ENCODE measurements at places on chromosomes 6 and 20.

- no peak for DNase-seq
Measured at GRCh38 chr20:38065764-38066375, 32.3 kb downstream of the RPRD1B start.

GRCh38 chr6:139080255-139080920 lies 51.8 kb downstream of the ABRACL start:
- DNase-seq, result no peak

DNA sequence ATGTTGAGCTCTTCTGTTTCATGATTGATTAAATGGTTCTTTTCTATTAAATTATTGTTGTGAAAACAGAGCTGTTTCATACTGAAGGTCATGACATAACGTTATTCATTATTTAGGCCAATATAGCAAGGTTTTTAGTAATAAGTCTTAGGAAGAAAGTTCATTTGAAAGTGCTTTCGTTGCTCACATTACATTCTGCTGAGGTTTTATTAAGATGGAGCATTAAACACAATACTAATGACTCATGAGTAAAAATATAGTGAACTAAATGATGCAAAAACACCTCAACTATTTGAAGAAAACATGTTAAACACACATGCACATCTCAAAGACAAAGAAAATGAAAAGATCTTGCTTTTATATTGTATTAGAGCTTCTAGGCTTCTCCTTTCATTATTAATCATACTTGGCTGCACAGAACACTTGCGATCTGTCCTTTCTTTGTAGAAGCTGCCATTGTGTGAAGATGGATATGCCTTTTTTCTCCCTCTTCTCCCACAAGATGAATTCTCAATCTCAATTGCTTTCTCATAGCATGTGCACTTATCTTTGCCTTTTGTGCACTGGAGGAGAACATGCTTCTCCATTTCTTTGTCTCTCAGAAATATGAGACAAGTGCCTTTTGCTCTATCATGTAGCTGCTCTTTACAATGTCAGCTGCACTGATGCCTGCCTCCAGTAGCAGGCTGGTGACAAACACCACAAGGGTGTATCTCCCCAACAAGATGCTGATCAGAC lies 312.4 kb downstream of the PHF3 start:
- no peak for DNase-seq

DNA sequence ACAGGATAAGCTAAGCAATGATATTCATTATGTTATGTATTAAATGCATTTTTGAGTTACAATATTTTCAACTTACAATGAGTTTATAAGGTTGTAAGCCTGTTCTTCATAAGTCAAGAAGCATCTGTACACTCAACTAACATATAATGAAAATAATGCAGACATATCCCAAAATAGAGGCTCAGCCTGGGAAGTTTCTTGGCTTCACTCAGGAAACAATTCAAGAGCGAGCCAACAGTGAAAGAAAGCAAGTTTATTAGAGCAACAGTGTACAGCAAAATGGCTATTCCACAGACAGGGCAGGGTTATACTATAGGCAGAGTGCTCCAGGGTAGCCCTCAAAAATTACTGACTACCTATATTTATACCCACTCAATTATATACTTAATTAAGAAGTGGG lies 1581.8 kb downstream of the HACE1 start:
- no peak for DNase-seq
